ENCODE measurements at places on chromosomes 3 and 15. TPM values are rescaled to one million over a fixed set of nuclear protein-coding genes. Genes with fewer than 3 reads are reported as not detected.

DNA sequence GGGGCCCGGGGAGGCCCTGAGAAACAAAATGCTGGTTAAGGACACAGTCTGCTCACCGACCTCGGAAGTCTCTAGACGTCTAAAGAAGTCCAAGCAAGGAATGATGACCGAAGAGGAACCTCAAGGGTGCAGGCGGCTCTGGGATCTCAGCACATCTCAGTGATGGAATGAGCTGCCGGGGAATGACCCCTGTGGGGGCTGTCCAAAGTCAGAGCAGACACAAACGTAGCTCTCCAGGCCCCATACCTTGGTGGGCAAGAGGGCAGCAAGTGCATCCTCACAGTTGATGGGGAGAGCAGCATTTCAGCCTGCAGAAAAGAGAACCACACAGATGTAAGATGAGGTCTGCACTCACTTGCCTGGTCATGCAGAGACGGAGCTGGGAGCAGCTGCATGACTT lies 129.1 kb downstream of the IGF1R start:
- peak overlapping the region; percentile 74 for H3K27ac ChIP-seq
- DNase-seq, result no peak
- H3K4me3 ChIP-seq, result no peak overlapping the region
- H3K27me3 ChIP-seq, result peaks cover 10% of the 10 kb centered on the region

DNA sequence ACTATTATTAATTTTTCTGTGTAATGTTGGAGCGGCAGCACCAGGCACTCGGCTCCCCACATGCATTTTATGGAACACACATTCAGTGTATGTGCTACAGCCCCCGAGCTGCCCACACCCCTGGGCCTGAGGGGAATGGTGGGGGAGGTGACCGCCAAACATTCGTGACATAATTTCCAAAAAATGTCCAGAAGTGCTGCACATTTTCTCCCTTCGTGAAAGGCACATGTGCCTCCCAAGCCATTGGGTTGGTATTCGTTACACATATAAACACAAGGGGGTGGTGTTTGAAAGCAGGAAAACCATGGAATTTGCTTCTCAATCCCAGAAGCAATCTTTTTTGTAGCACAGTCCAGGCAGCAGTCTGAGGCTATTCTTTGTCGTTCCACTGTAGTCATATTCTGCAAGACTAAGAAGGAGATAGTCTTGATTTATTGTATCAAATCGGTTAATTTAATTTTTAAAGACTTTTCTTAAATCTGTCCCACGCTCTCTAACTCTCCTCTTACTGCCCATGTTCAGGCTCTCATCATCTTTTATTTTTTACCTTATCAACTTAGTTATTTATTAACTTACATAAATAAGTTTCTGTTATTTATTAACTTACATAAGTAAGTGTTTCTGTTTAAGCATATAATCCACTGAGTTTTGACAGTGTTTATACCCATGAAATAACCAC lies 39.2 kb upstream of the POLR2M start:
- H3K27me3 ChIP-seq, result peaks cover 21% of the 10 kb centered on the region
- no peaks in the 10 kb centered on the region for H3K4me1 ChIP-seq
- no peak overlapping the region for H3K4me3 ChIP-seq
- peaks cover 4% of the 10 kb centered on the region for H3K36me3 ChIP-seq
- no peak for DNase-seq

DNA sequence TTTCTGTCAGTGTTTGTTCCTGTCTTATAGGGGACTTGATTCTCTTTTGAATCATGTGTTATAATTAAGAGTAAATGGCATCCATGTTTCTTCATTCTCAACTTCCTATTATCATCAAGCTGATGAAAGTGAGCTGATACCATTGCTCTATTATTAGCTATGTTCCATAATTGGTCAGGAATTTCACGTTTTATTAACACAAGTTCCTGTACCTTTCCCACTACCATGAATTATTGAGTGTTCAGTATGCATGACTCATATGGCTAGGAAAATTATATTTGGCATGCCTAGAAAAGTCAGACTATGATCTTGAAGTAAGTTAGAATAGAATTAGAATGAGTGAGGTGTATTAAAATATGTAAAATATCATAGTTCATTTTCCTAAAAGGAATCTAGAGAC lies 278.9 kb upstream of the LRRC3B start:
- no peak for DNase-seq
- no peaks in the 10 kb centered on the region for H3K36me3 ChIP-seq
- no peak overlapping the region for H3K27ac ChIP-seq
- no peak overlapping the region for H3K4me3 ChIP-seq
- no peaks in the 10 kb centered on the region for H3K27me3 ChIP-seq
- no peaks in the 10 kb centered on the region for H3K4me1 ChIP-seq

DNA sequence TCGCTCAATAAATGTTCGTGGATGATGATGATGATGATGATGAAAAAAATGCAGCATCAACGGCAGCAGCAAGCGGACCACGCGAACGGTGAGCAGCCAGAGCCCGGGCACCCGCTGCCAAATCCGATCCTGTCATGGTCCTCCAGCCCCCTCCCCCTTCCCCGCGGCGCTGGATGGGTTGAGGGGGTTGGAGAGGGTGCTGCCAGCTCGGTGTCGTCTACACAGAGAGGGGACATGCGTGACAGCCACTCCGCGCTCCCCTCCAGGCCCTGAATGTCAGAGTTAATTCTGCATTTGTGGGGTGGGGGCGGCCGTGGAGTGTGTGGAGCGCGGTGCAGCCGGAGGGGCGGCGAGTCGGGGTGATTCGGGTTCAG lies 722 bp downstream of the CACNA1D start:
- no peak overlapping the region for H3K27ac ChIP-seq
- peak overlapping the region; percentile 73 for H3K4me3 ChIP-seq
- peaks cover 74% of the 10 kb centered on the region for H3K27me3 ChIP-seq
- H3K36me3 ChIP-seq, result peaks cover 11% of the 10 kb centered on the region
- no peak for DNase-seq
- peaks cover 12% of the 10 kb centered on the region for H3K4me1 ChIP-seq

- no peaks in the 10 kb centered on the region for H3K36me3 ChIP-seq
- no peak overlapping the region for H3K27ac ChIP-seq
- DNase-seq, result no peak
- H3K4me3 ChIP-seq, result no peak overlapping the region
Measured at GRCh38 chr3:76908156-76908555, 131.7 kb upstream of the ROBO2 start.

- no peak overlapping the region for H3K27ac ChIP-seq
- DNase-seq, result no peak
- peaks cover 17% of the 10 kb centered on the region for H3K27me3 ChIP-seq
- peaks cover 5% of the 10 kb centered on the region for H3K36me3 ChIP-seq
Measured at GRCh38 chr15:70179309-70179892, 81.7 kb upstream of the TLE3 start.

DNA sequence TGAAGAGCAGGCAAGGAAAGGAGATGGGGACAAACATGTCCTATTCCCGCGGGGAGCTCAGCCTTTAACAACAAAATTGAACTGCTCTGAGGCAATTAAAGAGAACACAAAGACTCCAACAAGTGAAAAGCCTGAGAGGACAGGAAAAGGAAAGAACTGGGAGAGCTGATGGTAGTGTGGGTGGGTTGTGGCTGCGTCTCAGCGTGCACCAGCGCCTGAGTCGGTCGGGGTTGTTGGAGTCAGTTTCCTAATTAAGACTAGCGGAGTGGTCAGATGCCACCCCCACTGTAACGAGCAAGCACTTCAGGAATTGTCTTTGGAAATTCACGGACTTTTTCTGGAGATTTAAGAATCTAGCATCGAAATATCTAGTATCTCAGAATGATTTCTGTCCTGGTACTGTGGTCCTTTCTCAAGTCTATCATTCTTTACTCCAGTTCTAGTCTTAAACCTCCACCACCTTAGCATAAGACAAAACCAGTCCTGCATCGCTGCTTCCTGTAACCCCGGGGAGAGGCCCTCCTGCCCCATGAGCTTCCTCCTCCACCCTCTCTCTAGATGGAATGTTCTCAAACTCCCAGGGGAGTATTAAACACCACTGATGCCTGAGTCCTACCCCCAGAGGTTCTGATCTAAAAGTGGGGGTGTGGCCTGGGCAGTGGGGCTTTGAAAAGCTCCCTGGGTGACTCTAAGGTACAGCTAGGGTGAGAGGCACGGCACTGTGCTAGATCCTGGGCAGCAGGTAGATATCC lies 104.0 kb downstream of the CYP19A1 start:
- H3K4me3 ChIP-seq, result no peak overlapping the region
- H3K36me3 ChIP-seq, result no peaks in the 10 kb centered on the region
- no peak overlapping the region for H3K27ac ChIP-seq
- peaks cover 2% of the 10 kb centered on the region for H3K4me1 ChIP-seq

DNA sequence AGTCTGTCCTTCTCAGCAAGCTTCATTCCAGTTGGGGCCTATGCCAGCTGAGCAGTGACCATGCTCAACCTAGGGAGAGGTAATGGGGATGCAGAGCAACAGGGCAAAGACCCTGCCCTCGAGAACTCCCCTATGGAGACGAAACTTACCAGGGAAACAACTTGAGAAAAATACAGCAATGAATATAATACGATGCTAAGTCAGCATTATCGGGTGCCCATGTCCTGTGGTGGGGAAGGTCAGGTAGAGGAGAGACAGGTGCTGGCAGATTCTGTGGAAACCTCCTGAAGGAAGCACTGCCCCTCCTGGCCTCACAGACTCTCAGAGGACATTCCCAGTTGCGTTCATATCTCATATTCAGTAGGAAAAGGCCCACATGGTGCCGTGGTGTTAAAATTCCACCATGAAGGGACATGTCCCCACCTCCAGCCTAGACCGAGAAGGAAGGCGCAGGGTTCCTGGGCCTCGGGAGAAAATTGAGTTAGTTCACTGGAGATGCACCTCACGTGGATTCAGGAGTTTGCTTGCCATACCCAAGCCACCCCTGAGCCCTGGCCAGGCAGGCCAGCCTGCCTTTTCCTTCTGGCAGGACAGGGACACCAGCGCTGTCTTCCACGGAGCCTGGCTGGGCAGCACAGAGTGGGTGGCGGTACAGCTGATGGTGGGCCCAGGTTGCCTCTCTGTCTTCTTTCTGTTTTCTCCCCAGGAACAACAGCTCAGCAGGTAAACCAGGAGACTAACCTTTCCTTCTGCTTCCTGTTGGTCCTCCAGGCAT lies 62.4 kb downstream of the BOC start:
- no peak overlapping the region for H3K27ac ChIP-seq
- H3K4me3 ChIP-seq, result no peak overlapping the region
- H3K36me3 ChIP-seq, result no peaks in the 10 kb centered on the region
- no peak for DNase-seq
- H3K4me1 ChIP-seq, result peaks cover 5% of the 10 kb centered on the region

- no peaks in the 10 kb centered on the region for H3K36me3 ChIP-seq
- H3K27me3 ChIP-seq, result no peaks in the 10 kb centered on the region
- H3K4me1 ChIP-seq, result no peaks in the 10 kb centered on the region
- DNase-seq, result no peak
- H3K4me3 ChIP-seq, result no peak overlapping the region
Measured at GRCh38 chr3:96039632-96040031, 774.8 kb upstream of the EPHA6 start.

GRCh38 chr3:55626279-55626665 lies 139.2 kb upstream of the WNT5A start:
- H3K27ac ChIP-seq, result no peak overlapping the region
- no peaks in the 10 kb centered on the region for H3K4me1 ChIP-seq
- no peak for DNase-seq
- no peak overlapping the region for H3K4me3 ChIP-seq
- no peaks in the 10 kb centered on the region for H3K36me3 ChIP-seq
- no peaks in the 10 kb centered on the region for H3K27me3 ChIP-seq

DNA sequence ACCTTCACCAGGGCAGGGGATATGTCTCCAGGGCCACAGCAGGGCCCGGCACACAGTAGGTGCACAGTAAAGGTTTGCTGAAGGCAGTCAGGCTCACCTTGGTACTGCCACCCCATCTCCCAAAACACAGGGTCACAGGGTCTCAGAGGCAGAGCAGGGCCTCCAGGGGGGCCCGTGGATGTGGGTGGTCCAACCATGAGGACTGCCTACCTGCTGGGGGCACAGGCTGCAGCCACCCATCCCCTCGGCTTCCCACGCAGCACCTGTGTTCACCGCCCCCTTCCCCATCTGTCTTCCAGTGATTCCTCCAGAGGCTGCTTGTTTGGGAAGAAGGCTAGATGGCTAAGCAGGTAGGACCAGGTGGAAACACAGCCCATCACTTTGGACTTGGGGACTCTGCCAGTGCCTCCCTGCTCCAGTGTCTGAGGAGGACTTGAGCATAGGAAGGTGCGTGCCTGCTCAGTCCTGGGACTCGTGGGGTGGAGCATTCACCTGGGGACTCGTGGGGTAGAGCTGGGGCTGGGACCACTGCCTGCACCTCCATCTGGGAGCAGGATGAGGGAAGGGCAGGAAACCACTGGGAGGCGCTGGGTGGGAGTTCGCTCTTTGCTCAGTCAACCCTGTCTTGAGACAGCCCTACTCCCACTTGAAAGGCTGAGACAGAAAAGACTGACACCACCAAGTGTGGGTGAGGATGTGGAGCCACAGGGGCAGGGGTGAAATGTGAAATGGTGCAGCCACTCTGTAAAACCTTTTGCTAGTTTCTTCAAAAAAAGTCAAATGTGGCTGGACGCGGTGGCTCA lies 18.8 kb upstream of the PLXND1 start:
- peaks cover 15% of the 10 kb centered on the region for H3K4me1 ChIP-seq
- H3K36me3 ChIP-seq, result no peaks in the 10 kb centered on the region
- H3K27me3 ChIP-seq, result no peaks in the 10 kb centered on the region
- DNase-seq, result no peak
- H3K4me3 ChIP-seq, result peak overlapping the region; percentile 19

Gene ADGRG7
- not detected for total RNA-seq

Gene COL8A1
- total RNA-seq, result not detected

Gene MGA
- 46.6 TPM for total RNA-seq

Gene CCDC39
- total RNA-seq, result not detected

Gene HIGD2B
- 0.50 TPM for total RNA-seq

Gene CADPS
- not detected for total RNA-seq

Gene PDCD10
- 51.1 TPM for total RNA-seq

Gene SLC38A3
- total RNA-seq, result 0.78 TPM

Gene PAK6
- total RNA-seq, result not detected

Gene ASB14
- not detected for total RNA-seq

All from T-helper 17 cell (primary cell).